A673 (cell line): ENCODE measurements at places on chromosomes 1 and 21.

GRCh38 chr1:203593723-203594122 is 32.9 kb upstream of the ATP2B4 start:
- no peak for DNase-seq

GRCh38 chr1:164263540-164263939 is 295.4 kb upstream of the PBX1 start:
- no peak for DNase-seq

- DNase-seq = no peak
Observed at GRCh38 chr21:43639470-43640353, 19.6 kb downstream of the HSF2BP start.

- no peak for DNase-seq
Observed at GRCh38 chr1:34060901-34061415, 104.1 kb downstream of the CSMD2 start.

DNA sequence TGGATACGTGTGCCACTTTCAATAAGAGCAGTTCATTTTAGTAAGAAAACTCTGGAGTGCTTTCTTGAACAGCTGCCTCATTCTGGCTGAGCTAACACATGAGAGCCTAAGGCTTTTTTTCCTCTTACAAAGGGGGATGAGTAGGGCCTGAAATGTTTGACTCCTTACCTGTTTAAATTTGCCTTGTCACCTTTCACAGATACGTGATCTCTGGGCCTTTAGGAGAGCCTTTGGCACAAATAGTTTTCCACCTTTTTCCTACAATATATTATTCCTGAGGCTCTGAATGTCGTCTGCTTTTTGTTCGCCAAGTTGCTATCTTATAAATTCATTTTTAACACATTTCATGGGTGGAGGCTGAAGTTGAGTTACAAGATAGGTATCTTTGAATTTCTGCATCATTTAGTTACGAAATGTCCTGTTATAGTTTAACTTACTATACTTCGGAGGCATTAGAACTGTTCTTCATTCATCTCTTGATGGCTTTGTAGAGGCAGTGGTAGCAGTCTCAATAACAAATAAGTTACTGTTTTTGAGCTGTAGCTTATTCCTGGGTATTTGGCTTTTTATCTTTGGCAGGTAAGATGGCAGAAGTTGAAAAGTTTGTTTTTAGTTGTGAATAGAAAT is 17.2 kb downstream of the UBAP2L start:
- DNase-seq = no peak

DNA sequence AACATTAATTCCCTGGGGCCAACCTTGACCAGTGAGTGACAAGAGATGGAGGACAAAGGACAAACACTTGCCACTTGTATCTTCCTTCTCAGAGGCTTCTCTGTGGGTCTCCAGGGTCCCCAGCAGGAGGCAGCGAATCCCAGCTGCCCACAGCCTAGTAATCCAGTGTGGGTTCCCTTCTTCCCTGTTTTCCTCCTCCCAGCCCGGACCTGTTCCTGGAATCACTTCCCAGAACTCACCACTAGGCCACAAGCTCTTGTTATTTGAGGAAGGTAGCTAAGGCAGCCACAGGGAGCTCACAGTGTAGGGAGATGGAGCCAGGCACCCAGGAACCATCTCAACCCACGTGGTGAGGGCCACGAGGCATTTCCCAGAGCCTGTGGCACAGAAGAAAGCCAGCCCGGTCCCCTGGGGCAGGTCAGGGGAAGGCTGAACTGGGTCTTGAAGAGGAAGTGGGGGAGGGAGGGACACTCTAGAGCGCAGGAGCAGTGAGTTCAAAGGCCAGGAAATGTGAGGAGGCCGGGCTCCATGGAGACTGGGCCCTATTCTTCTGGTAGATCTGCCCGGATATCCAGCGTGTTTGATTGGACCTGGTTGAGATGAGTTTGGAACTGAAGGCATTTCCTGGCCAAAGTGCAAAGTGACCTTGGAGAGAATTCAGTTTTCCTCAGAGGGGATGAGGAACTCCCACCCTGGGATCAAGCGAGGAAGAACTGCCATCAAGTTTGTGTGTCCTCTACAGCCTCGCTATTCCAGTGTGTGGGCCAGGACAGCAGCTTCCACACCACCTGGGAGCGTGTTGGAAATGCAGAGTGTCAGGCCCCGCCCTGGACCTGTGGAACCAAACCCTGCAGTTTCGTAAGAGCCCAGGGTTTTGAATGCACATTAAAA is 20.3 kb upstream of the C2CD2 start:
- no peak for DNase-seq

DNA sequence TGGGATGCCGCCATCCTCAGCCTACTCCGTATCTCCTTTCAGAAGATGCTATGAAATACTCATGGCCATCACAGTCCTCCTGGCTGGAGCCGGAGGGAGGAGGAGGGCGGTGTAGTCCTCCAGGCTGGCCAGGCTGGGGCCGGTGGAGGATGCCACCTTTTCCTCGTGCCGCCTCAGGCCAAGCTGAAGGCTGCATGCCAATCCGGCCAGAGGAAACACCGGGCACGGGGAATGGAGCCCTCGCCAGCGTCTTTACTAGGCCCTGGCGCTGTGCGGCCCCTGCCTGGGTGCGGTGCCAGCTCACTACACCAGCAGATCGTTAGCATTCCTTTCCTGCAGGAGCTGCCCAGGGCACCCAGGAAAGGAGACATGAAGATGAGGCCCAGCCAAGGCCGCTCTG is 70.1 kb downstream of the CASZ1 start:
- DNase-seq = no peak

DNA sequence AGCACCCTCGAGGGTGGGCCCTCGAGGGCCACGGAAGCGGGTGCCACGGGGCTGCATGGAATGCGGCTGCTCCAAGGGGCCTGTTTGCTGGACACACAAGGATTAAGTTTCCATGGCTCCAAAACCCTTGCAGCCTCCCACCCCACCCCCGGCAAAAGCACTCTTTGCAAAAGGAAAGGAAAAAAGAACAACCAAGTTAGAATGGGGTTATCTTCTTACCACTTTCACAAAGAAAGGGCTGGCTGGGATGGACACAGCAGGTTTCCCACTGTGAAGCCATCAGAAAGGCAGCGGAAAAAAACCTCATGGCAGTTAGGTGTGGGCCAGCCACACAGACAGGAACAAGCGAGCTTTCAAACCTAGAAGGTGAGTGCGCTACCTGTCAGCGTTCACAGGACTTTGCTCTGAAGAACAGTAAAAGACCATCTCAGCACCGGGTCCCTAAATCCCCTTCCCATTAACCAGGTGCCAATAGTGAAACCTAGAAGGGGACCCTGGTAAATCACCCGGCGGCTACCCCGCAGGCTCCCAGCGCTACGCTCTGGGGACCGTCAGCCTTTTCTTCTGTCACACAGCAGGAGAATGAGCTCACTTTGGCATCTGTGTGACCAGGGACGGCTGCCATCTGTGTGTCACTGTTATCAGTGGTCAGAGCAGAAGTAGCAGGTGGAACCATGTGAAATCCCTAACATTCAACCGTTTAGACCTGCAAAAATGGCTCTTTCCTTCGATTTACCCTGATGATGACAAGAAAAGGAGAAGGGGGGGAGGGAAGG is 93.0 kb downstream of the SIM2 start:
- no peak for DNase-seq

- DNase-seq = no peak
Observed at GRCh38 chr1:1111516-1112236, 4.2 kb downstream of the C1orf159 start.
